ENCODE measurements at places on chromosomes 1 and 21. TPM values are rescaled to one million over a fixed set of nuclear protein-coding genes. Genes with fewer than 3 reads are reported as not detected.

Gene PRAMEF1
- total RNA-seq, result not detected

Gene FAM72D
- total RNA-seq, result not detected

Gene NOS1AP
- total RNA-seq, result 0.20 TPM

Gene IBA57
- 4.9 TPM for total RNA-seq

Data from gastrocnemius medialis (tissue), 4 donors.